Fibroblast of villous mesenchyme (primary cell): ENCODE measurements at places on chromosomes 12 and 14. TPM values are rescaled to one million over a fixed set of nuclear protein-coding genes. Genes with fewer than 3 reads are reported as not detected.

Gene SLC25A47
- total RNA-seq: not detected in 2 replicates

Gene SAMD15
- 1.3 and 1.6 TPM in 2 replicates for total RNA-seq

Gene RERG
- total RNA-seq: under 0.01 and 0.64 TPM in 2 replicates

Gene HOTAIR
- 0.86 and 3.2 TPM in 2 replicates for total RNA-seq

Gene CLEC1A
- total RNA-seq: not detected in 2 replicates

Gene KERA
- not detected in 2 replicates for total RNA-seq

Gene PLA2G1B
- not detected in 2 replicates for total RNA-seq

Gene PTPRR
- 0.64 TPM in 1 of 2 replicates, not detected in the other for total RNA-seq

Gene MIPOL1
- total RNA-seq: 10.0 and 14.7 TPM in 2 replicates

Gene PLEKHD1
- under 0.01 TPM in 1 of 2 replicates, not detected in the other for total RNA-seq

Gene IL31
- not detected in 2 replicates for total RNA-seq

Gene GUCY2C
- not detected in 2 replicates for total RNA-seq

Gene HCAR3
- total RNA-seq: not detected in 2 replicates

Gene LRRC43
- total RNA-seq: 1.6 and 1.7 TPM in 2 replicates

Gene MUCL1
- not detected in 2 replicates for total RNA-seq

Gene AMDHD1
- total RNA-seq: not detected in 2 replicates

Gene PALS1
- total RNA-seq: 18.4 and 38.4 TPM in 2 replicates

Gene RTL1
- total RNA-seq: not detected in 2 replicates

Gene ARID2
- total RNA-seq: 19.3 and 25.0 TPM in 2 replicates
